ENCODE measurements at places on chromosomes 12 and 14.

GRCh38 chr12:108699955-108700563 lies 31.3 kb downstream of the CORO1C start:
- no peak for DNase-seq

DNA sequence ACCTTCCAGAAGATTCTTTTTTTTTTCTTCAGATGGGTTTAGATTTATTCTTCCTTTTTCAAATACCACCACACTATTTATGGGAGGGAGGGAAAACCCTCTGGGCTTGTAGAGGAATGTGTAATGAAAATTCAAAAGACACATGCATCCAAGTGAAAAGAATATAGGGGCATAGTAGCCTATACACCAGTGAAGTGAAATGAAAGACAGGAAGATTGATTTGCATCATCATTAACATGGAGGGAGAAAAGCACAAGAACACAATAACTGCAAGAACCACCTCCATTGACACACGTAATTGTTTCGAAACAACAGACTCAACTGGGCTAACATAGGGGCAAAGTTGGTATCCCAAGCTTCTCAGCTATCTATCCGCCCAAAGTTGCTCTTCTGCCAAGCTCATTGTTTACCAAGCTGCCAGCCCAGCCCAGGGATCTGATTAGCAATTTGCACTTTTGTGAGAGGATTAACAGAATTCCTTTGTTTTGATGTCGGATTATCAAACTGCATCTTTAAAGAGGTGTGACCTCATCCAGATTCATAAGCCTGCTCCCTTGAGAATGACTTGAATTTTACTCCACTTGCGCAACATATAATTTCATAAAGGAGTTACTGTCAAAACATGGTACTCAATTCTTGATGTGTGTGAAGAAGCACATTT lies 430.5 kb upstream of the SOX5 start:
- DNase-seq = no peak

- DNase-seq = no peak
Observed at GRCh38 chr14:21108791-21109190, 7.9 kb downstream of the TMEM253 start.

- peak; percentile 96 for DNase-seq
Observed at GRCh38 chr12:11633968-11634367, 15.5 kb upstream of the ETV6 start.

GRCh38 chr14:61472011-61472672 lies 150.8 kb downstream of the PRKCH start:
- DNase-seq = peak; percentile 97

GRCh38 chr12:121089031-121089812 lies 43.5 kb upstream of the P2RX7 start:
- no peak for DNase-seq

GRCh38 chr12:64995816-64996215 lies 125.3 kb downstream of the WIF1 start:
- DNase-seq = peak; percentile 23

GRCh38 chr14:43591776-43592175 lies 915.3 kb downstream of the FSCB start:
- DNase-seq = no peak

All from kidney glomerular epithelial cell (primary cell).